ENCODE measurements at places on chromosomes 16 and 17.

- no peak for DNase-seq
These were observed 1.5 kb downstream of the TNRC6C start for GRCh38 chr17:77959926-77960521.

DNA sequence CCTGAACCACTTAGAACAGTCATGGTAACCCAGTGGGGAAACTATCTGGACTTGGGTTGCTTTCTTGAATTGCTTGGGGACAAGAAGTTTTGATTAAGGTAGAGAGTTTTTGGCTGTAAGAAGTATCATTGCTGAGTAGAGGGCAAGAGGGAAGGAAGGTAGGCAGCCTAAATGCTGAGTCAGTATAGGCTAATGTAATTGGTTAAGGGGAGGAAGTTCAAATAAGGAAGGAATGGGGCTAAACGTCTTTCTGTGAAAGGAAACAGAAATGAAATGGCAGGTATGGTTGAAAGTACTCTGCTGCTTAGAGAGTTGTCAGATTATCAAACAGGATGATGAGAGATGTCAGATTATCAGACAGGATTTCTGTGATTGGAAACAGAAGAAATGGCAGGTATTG, 20.3 kb downstream of the KPNB1 start:
- no peak for DNase-seq

DNA sequence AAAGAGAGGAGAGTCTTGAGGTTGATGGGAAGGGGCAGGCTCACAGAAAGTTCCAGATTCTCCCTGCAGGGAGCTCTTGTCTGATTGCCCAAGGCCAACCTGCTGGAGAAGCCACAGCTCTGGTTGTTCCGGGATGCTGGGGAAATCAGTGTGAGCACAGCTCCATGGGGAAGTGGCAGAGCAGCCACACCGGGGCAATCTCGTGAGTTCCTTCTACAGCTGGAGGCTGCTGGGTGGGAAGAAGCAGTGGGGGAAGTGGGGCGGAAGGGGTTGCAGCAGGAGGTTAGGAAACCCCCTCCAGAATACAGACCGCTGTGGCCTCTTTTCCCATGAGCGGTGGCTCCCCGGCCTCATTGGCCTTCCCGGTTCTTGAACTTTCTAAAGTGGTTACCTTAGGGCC, 34.0 kb downstream of the KIAA0513 start:
- DNase-seq, result no peak

DNA sequence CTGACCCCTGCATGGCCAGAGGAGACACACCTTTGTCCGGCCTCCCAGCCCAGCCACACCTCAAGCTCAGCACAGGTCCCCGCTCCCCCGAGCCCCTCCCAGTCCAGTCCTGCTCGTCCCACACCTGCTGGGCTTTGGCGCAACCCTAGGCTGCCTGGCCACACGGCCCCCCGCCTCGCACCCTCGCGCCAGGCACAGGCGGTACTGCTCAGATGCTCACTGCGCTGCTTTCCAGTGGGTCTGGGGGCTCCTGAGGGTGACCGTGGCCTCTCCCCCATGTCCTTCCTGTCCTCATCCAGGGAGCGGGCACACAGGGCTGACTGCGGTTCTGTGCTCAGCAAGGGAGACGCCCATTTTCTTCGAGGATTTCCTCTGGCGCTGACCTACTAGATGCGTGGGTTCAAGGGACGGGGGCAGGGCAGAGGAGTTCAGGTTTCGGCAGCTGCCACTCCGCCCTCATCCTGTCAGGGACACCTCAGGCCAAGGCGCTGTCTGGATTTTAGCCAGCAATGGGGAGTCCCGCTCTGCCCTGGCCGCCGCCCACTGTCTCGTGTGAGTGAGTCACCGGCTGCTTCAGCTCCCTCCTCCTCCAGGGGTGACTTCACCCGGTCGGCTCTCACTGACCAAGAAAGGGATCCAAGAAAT, 118.0 kb upstream of the ZNF469 start:
- DNase-seq, result peak; percentile 97

DNA sequence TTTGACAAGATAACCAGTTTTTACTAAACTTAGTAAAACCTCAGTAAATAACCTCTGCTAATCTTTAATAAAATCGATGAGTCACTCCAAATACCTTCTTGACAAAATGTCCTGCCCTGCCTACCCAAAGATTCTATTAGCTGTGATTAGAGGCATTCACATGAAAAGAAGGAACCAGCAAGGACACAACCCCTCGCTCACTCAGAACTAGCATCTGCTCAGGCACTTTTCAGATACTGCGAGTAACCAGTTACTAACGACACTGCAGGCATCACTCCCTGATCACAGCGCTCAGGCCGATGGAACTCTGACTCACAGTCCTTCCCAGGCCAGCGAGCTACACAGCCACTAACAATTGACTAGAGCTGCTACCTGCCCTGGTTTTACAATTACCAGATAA, 24.3 kb downstream of the PELP1 start:
- DNase-seq, result no peak

- no peak for DNase-seq
These were observed 3.5 kb upstream of the NSMCE1 start for GRCh38 chr16:27272076-27272475.

DNA sequence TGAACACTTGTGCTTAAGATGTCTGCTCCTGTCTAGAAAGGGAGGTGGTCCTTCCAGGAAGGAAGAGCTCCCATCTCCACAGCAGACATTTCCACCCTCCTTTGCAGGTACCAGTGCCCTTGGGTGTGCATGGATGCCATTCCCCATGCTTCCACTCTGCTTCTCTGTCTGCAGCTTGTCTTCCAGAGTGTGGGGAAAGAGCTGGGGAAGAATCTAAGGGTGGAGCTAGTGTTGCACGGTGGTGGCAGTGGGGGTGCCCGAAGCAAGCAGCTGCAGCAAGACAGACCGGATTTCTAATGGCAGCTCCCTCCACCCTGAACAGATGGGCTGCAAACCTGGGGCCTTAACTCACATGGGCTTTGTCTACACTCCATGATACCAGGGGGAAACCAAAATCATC, 22.6 kb upstream of the HOXB13 start:
- no peak for DNase-seq

Measured in erythroblast (primary cell).